Activated gamma-delta T cell (primary cell): ENCODE measurements at places on chromosomes 2 and 18.

DNA sequence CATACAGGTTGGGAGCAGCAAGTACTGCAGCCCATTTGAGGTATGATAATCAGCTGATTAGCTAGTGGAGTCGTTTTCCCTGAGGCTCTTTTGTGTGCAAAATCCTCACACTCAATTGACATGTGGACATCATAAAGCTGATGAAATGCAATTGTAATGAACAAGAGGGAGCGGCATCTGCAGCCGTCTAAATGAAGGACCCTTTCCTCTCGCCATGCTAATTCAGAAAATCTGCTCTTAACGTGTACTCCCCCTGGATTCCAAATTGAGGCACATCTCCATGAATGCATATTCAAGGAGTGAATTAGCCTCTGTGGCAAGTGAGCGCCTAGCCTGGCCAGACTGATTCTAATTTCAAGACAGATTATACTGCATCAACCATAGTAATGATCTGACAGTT lies 260.9 kb upstream of the ATP5MC3 start:
- DNase-seq, result no peak

DNA sequence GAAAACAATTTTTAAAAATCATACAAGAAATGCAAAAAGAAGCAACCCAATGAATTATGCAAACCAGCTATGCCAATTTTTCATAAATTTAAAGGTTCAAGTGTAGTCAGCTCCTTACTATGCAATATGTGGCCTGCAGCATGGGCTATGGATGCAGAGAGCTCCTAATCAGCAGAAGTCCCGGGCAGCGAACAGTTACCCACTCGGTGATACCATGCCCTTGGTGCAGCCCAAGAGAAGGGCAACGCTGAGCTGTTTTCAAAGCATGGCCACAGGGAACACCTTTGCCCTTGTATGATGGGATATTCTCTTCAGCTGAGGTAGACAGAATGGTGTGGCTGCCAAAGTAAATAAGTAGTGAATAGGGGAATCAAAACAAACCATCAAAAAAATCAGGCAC lies 17.3 kb upstream of the ARL5A start:
- DNase-seq, result no peak

DNA sequence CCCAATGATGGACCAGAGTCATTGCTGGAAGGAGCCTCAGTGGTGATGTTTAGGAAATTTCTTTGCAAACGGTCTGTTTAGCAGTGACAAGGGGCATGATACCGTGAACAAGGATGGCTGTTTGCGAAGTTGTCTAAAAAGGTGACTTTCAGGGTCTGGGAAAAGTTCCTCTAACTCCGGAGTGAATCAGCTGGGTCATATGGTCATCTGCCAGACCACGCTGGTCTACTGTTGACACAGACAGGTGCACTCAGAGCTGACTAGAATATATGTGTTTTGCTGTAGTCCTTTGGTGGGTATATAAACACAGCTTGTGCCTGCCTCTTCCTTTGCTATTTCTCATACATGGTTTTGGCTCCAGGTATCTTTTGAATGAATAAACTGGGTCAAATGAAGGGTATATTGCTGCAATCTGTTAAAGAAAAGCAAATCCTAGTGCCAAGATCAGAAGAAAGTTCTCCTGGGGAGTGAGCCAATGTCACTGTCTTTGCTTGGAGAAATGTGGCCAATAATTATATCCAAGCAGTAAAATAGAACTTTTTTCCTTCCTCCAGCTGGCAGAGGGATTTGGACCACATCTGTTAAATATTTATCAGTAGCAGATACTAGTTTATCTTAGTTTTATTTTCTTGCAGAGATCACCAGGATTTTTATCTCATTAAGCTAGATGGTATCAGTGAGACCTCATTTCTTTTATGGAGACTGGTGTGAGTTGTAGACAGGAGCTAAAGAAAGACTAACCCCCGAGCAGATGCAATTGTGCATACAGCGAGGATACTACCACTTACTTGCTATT lies 286.0 kb downstream of the TRIB2 start:
- no peak for DNase-seq

DNA sequence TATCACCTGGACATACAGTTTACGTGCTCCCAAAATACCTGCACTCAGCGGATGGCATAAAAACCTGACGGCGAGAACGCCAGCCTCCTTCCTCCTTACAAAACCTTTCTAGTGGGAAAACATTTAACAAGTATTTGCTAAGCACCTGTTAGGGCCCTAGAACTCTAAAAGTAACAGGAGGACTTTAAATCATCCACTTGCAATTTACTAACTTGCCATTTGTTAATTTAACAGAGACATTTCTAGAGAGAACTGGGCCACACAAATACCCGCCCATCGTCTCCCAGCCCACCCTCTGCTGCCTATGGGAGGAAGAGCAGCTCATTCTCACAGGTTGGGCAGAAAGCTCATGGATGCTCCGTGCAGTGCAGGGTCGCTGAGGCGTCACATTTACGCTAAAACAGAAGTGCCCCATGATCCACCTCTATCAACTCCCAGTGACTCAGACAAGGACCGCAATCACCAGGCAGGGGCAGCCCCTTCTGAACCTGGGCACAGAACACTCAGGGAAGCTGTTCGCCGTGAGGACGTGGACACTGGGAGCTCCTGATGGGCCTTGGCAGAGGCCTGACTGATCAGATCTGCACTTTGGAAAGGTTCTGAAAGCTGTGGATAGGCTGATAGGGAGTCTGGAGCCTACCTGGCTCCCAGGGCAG lies 106.9 kb downstream of the HDAC4 start:
- DNase-seq, result no peak
